HCT116 (cell line): ENCODE measurements at places on chromosomes 2 and 18. TPM values are rescaled to one million over a fixed set of nuclear protein-coding genes. Genes with fewer than 3 reads are reported as not detected.

GRCh38 chr2:79994161-79994560 lies 310.4 kb downstream of the LRRTM1 start:
- DNase-seq = no peak

DNA sequence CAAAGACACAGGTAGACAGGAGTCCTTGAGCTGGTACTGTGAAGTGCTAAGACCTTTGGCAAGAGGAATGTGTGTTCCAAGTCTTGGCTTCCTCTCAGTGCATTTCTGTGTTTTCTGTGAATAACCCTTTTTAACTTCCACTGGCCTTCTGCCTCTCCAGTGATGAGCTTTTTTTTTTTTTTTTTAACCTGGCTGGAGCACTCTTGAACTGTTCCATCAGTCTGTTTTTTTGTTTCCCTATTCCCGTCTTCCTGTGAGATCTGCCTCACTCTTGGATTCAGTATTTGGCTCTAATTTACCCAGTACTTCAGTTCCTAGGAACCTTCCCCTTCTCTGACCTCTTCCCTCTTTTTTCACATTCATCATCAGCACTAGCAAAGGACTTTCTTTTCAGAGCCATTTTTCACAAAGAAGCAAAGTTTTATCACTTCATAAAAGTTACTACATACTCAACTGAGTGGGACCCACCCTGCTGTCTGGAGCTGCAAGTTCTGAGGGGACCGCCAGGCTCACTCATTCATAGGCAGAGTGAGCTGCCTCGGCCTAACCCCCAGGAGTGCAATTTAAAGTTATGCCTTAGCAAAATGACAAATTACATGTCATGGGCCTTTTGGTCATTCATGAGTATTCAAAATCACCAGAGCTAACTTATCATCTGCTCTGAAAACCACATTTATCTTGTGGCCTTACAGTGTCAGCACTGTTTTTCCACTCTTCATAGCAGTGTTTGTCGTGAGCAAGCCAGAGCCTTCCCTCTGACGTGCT lies 126.9 kb upstream of the DAPL1 start:
- no peak for DNase-seq

DNA sequence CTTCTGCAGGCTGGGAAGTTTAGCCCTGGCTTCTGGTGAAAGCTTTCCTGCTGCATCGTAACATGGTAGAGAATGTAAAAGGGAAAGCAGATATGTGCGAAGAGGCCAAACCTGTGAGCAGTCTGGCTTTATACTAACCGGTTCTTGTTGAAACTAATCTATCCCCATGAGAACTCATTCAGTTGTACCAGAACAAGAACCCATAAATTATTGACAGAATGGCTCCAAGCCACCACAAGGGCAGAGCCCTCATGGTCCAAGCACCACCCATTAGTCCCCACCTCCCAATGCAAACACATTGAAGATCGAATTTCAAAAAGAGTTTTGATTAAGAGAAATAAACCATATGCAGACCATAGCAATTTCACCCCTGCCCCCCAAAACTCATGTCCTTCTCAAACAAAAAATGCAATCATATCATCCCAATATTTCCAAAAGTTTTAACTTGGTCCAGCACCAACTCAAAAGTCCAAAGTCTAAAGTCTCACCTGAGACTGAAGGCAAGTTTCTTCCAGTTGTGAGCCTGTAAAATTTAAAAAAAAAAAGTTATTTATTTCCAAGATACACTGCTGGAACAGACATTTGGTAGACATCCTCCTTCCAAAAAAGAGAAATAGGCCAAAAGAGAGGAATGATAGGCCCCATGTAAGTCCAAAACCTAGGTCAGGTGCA lies 318.9 kb downstream of the CNTNAP5 start:
- DNase-seq = no peak

DNA sequence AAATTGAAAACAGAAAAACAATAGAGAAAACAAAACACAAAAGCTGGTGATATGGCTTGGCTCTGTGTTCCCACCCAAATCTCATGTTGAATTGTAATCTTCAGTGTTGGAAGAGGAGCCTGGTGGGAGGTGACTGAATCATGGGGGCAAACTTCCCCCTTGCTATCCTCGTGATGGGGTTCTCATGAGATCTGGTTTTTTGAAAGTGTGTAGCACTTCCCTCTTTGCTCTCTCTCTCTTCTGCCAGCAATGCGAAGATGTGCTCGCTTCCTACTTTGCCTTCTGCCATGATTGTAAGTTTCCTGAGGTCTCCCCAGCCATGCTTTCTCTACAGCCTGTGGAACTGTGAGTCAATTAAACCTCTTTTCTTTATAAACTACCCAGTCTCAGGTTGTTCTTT lies 112.3 kb upstream of the UXS1 start:
- DNase-seq = no peak

GRCh38 chr18:21203542-21204241 lies 38.3 kb upstream of the GREB1L start:
- no peak for DNase-seq

- DNase-seq = no peak
Measured at GRCh38 chr2:218019411-218020060, 16.7 kb upstream of the TNS1 start.

- no peak for DNase-seq
Measured at GRCh38 chr18:77969972-77970371, 720.3 kb downstream of the GALR1 start.

GRCh38 chr2:105875241-105875640 lies 130.5 kb downstream of the NCK2 start:
- DNase-seq = no peak

DNA sequence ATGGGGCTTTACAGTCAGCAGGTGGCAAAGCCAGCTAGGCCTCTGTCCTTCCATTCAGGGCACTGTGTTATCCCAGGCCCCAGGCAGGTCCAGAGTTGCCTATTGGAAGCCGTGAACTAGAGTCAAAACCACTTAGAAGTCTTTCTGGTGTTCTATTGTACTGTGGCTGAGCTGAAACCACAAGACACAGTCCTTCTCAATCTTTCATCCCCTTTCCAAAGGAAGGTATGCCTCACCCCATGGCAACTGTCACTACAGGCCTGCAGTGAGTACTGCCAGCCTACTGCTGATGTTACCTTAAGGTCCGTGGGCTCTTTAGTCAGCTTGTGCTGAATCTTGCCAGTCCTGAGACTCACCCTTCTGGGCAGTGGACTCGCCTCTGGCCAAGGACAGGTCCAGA lies 181.6 kb downstream of the GULP1 start:
- DNase-seq = no peak

DNA sequence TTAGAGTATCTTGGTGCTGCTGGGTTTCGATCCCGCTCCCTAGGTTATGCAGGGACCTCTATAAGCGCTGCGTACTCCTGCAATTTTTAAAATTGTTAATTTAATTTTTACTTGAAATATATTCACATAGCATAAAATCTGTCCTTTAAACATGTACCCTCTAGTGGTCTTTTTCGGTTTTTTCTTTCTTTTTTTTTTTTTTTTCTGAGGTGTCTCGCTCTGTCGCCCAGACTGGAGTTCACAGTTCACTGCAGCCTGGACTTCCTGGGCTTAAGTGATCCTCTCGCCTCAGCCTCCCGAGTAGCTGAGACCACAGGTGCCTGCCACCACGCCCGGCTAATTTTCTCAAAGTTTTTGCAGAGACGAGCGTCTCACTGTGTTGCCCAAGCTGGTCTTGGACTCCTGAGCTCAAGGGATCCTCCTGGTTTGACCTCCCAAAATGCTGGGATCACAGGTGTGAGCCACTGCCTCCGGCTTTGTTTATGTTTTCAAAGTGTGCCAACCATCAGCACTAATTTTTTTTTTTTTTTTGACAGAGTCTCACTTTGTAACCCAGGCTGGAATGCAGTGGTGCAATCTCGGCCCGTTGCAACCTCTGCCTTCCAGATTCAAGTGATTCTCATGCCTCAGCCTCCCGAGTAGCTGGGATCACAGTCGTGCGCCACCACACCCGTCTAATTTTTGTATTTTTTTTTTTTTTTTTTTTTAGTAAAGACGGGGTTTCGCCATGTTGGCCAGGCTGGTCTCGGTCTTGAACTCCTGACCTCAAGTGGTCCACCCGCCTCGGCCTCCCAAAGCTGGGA lies 585 bp upstream of the MOB1A start:
- no peak for DNase-seq

GRCh38 chr2:16067866-16068551 lies 127.7 kb downstream of the MYCN start:
- DNase-seq = no peak

- no peak for DNase-seq
Measured at GRCh38 chr2:151098841-151099240, 162.8 kb downstream of the RBM43 start.

DNA sequence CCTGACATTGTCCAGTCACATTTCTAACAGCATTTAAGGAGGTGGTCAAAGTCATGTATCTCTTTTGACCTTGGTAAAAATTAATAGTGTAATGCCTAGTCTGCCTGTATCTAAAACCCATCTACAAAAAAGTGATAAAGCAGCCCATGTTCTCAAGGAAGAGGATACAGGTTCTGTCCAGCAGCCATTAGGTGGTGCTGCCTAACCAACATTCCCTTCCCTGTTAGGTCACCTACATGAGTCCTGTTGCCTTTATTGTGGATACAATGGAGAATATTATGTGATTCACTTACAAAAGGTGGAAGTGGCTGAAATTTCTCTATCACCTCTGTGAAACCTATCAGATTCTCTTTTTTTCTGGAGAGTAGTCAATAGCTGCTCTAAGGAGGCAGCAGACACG lies 52.5 kb downstream of the AQP4 start:
- DNase-seq = peak; percentile 44

DNA sequence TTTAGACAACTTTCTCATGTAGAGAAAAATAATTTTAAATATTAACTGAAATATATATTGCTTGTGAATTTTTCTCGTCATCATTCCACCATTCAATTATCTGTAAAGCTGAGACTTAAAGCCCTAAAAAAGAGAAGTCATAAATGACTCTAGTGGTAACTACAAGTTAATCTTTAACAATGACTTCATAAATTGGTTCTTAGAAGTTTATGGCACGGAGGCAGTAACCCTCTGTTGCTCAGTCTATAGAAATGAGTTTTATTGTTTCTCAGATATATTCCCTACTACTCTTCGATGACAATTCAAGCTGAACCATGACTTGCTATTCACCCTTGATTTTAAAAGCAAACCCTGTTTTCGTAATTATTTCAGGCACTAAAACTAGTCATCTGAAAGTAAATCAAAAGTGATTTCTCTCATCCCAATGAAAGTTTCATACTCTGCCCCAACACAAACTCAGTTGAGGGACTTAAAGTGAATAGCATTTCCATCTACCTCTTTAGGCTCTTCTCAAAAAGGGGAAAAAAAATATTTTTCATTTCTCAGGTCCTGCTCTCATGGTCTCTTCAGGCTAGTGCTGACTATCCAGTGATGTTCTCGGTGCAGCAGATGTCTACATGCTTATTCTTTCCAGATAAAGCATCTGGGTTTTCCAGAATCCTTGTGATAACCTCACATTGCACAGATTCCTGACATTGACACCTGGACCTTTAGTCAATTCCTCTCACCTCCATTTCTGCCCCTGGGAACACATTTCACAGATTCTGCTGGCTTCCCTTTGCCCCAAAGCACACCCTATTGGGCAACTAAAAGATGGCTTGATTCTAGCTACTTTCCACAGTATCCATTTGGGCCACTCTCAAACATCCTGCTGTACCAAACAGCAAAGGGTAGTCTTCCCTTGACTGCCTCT lies 207.8 kb upstream of the LRATD1 start:
- DNase-seq = no peak

- DNase-seq = peak; percentile 73
Measured at GRCh38 chr2:121974897-121975661, 219.6 kb downstream of the TSN start.

Gene UGT1A10
- total RNA-seq = not detected

Gene IL36G
- not detected for total RNA-seq

Gene SOX11
- 0.02 TPM for total RNA-seq

Gene PLGLB2
- 0.91 TPM for total RNA-seq

Gene NT5C1B
- not detected for total RNA-seq

Gene TMEM178A
- 1.3 TPM for total RNA-seq
